Kidney (tissue), 22 donors: ENCODE measurements at places on chromosomes 4 and X. TPM values are rescaled to one million over a fixed set of nuclear protein-coding genes. Genes with fewer than 3 reads are reported as not detected.
A peak's percentile ranks its signal among the peaks of the same experiment; 100 is the strongest.

DNA sequence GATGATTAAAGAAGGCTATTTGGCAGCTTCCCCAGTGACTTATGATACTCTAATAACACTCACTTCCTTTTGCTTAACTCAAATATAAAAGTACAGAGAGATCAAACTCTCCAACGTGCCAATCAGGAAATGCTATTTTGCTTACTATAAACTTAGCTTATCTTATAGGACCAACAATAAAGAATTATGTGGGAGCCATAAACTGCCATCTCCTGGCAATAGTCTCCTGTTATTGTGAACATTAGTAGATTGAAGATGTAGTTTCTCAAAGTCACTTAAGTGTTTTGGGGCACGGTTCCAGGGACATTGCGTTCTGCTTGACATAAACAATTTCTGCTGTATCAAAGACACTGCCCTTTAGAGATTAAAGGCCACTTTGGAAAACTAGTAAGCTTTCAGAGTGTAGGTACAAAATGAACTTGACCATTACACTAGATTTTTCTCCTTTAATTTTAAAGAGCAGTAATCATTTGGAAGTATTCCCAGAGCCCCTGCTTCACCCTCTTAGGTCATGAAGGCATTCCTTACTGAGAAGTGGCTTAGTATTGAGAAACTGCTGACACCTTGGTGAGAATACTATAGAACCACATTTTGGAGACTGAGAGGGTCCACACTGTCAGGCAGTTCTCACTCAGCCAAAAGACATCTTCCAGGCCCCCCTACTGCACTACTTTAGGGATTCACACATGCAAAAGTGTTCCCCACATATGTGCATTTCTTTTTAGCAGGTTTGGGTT is 51.9 kb downstream of the MAOA start:
- no peak overlapping the region for H3K4me3 ChIP-seq
- H3K27me3 ChIP-seq: no peaks in the 10 kb centered on the region
- H3K27ac ChIP-seq: peak overlapping the region; percentile 32
- peaks cover 7% of the 10 kb centered on the region for H3K4me1 ChIP-seq

GRCh38 chrX:7925867-7926472 is 1.2 kb downstream of the PNPLA4 start:
- H3K4me3 ChIP-seq: peak overlapping the region; percentile 22
- H3K27me3 ChIP-seq: no peaks in the 10 kb centered on the region
- H3K36me3 ChIP-seq: no peaks in the 10 kb centered on the region
- no peak for DNase-seq

- no peak for DNase-seq
- H3K27ac ChIP-seq: no peak overlapping the region
- no peaks in the 10 kb centered on the region for H3K36me3 ChIP-seq
- H3K4me3 ChIP-seq: no peak overlapping the region
- no peaks in the 10 kb centered on the region for H3K4me1 ChIP-seq
- H3K27me3 ChIP-seq: no peaks in the 10 kb centered on the region
Observed at GRCh38 chrX:12241026-12241425, 102.8 kb downstream of the FRMPD4 start.

- H3K4me3 ChIP-seq: no peak overlapping the region
- H3K27me3 ChIP-seq: no peaks in the 10 kb centered on the region
- no peaks in the 10 kb centered on the region for H3K36me3 ChIP-seq
- no peak for DNase-seq
Observed at GRCh38 chr4:125482822-125483221, 168.1 kb downstream of the FAT4 start.

- no peak overlapping the region for H3K27ac ChIP-seq
- peak overlapping the region; percentile 77 for H3K4me3 ChIP-seq
- DNase-seq: no peak
- H3K27me3 ChIP-seq: no peaks in the 10 kb centered on the region
- no peaks in the 10 kb centered on the region for H3K36me3 ChIP-seq
Observed at GRCh38 chr4:80073473-80074008, 512 bp upstream of the ANTXR2 start.

GRCh38 chr4:104983615-104984179 is 163.0 kb upstream of the TET2 start:
- no peaks in the 10 kb centered on the region for H3K4me1 ChIP-seq
- no peak for DNase-seq
- H3K36me3 ChIP-seq: no peaks in the 10 kb centered on the region
- H3K27ac ChIP-seq: no peak overlapping the region

GRCh38 chr4:112189754-112190153 is 41.8 kb upstream of the AP1AR start:
- H3K27me3 ChIP-seq: no peaks in the 10 kb centered on the region
- no peak for DNase-seq
- H3K36me3 ChIP-seq: no peaks in the 10 kb centered on the region
- H3K4me3 ChIP-seq: no peak overlapping the region
- no peaks in the 10 kb centered on the region for H3K4me1 ChIP-seq
- H3K27ac ChIP-seq: no peak overlapping the region

Gene CXCL8
- polyA plus RNA-seq: 1.3 TPM

Gene GPAT3
- 25.3 TPM for polyA plus RNA-seq

Gene GYPA
- polyA plus RNA-seq: 2.6 TPM

Gene GDI1
- polyA plus RNA-seq: 92.5 TPM

Gene CT83
- not detected for polyA plus RNA-seq

Gene STS
- 2.7 TPM for polyA plus RNA-seq
